Activated T-helper 1 cell treated with anti-CD3 and anti-CD28 coated beads, Interleukin-2, amount 50 U/mL, for 16 hours (primary cell): ENCODE measurements at places on chromosomes 16 and 17.

DNA sequence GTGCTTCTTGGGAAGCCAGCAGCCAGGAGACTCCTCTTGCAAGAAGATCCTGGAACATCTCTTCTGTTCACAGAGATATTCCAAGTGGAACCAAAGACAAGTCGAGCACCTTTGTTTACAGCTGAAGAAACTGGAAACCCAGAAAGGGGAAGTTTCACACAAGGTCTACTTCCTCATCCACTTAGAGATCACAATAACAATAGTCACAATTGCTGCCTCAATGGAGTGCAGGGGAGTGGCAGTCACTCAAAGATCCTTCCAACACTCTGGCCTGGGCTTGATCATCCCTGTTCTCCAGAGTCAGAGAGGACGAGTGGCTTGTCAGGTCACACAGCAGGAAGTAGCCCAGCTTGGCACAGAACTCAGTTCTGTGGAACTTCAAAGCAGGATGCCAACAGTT, 46.9 kb upstream of the SIAH1 start:
- no peak for DNase-seq

- no peak for DNase-seq
Observed at GRCh38 chr17:36894177-36894576, 43.1 kb upstream of the LHX1 start.

DNA sequence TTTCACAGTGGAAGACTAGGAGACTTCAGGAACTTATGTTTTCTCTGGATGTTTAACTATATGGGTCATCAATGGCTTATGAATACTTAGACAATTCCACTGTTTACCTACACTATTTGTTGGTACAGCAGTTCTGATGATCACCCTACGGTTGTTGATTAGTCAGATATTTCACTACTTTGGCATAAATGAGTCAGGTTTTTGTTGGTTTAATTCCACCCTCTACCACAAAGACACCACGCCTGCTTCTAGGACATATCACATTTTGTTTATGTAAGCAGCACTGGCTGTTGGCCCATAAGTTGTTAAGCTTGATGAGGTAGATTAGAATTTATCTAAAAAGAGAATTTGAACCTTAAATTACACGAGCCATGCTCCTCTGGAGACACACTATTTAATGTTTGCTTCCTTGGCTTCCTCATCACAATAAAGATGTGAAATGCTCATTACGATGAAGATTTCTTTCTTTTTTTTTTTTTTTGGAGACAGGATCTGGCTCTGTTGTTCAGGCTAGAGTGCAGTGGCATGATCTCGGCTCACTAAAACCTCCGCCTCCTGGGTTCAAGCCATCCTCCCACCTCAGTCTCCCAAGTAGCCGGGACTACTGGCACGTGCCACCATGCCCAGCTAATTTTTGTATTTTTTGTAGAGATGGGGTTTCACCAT, 4.3 kb downstream of the GDE1 start:
- DNase-seq, result no peak

DNA sequence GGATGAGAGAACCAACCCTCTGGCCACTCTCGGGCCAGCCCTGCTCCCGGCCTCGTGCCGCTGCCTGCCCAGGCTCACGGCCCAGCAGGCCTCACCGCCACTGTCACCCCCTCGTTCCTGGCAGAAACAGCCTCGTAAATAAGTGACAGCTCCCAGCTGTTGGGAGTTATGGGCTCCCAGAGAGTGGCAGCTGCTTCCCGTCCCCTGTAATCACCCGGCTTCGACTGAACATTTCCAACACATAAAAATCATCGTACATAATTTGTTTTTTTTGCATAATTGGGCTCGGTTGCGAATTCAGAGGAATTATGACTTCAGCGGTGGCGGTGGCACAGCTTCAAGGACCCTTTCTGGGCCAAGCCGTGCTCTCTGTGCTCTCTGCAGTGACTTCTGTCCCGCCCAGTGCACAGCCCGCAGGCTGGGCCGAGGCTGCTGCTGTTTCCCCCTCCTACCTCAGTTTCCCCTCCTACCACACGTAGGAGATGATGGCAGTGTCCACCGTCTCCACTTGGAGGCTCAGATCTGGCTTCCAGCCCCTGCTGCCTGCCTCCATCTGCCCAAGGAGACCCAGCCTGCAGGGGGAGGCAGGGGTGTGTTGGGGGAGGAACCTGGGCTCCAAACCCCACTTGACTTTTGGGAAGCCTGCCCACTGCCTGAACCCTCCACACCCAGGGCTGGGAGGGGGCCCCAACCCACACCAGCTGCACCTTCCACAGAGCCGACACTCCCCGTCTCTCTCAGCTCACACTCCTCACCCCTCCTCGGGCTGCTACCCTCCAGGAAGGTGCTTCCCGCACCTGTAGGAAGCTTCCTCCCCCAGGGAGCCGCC, 84.9 kb downstream of the RTN4RL1 start:
- DNase-seq, result no peak

GRCh38 chr17:56737421-56738161, 96.1 kb downstream of the C17orf67 start:
- no peak for DNase-seq

DNA sequence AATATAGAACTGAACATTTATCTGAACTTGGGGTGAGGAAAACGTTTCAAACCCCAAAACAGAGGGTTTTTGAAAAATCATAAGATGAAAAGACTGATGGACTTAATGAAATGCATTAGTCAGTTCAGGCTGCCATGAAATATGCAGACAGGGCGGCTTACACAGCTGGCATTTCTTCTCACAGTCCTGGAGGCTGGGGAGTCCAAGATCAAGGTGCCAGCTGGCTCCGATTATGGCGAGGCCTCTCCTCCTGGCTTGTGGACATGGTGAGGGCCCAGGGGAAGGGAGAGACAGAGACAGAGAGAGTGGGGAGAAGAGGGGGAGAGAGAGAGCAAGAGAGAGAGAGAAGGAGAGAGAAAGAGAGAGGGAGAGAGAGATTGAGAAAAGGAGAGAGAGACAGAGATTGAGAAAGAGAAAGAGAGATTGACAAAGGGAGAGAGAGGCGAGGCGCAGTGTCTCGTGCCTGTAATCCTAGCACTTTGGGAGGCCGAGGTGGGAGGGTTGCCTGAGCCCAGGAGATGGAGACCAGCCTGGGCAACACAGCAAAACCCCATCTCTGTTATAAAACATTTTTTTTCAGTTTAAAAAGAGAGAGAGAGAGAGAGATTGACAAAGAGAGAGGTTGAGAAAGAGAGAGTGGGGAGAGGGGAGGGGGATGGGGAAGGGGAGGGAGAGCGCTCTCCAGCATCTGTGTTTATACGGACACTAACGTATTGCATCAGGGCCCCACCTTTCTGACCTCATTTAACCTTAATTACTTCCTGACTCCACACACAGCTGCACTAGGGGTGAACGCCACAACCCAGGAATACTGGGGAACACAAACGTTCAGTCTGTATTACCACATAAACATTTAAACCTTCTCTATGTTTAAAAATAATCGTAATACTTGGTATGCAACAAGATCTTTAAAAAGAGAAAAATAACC, 24.6 kb upstream of the RPH3AL start:
- DNase-seq, result no peak

DNA sequence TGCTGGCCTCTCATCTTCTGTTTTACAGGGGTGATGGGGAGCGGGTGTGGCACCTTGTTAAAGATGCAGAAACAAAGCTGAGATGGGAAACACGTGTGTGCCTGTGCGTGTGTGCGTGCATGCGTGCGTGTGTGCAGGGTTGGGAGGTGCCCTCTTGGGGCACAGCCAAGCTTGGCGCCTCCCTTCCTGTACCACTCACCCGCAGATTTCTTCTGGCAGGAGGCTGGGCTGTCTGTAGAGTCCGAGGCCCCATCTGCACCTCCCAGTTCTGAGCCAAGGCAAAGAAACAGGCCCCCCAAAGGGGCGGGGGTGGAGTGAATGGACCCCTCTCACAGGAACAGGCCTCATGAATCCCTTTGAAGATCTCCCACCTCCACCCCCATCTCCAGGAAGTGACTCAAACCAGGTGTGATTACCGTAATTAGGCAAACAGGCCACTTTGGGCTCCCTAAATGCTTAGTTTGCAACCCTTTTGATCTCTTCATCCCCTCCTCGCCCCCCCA, 20.9 kb downstream of the TNS4 start:
- DNase-seq, result peak; percentile 58

GRCh38 chr16:89026121-89026612, 49.2 kb upstream of the CBFA2T3 start:
- DNase-seq, result peak; percentile 27

GRCh38 chr17:55238931-55239297, 25.8 kb upstream of the HLF start:
- DNase-seq, result no peak

- no peak for DNase-seq
Observed at GRCh38 chr17:1244606-1245012, 25.6 kb upstream of the BHLHA9 start.

- DNase-seq, result no peak
Observed at GRCh38 chr16:54488729-54489128, 202.1 kb upstream of the IRX3 start.

DNA sequence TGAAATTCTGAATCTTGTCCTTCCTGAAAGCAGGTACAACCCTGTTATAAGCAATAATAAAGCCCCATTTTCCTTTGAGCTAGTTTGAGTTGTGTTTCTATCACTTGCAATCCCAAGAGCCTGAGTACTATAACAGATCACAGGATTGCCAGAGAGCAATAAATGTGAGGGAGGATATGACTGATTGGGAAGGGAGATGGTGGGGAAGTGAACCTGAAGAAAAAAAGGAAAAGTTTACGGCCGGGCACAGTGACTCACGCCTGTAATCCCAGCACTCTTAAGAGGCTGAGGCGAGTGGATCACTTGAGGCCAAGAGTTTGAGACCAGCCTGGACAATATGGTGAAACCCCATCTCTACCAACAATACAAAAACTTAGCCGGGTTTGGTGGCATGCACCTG, 80.4 kb downstream of the COX10 start:
- DNase-seq, result no peak

GRCh38 chr17:39938140-39938869, 10.8 kb downstream of the LRRC3C start:
- DNase-seq, result no peak

DNA sequence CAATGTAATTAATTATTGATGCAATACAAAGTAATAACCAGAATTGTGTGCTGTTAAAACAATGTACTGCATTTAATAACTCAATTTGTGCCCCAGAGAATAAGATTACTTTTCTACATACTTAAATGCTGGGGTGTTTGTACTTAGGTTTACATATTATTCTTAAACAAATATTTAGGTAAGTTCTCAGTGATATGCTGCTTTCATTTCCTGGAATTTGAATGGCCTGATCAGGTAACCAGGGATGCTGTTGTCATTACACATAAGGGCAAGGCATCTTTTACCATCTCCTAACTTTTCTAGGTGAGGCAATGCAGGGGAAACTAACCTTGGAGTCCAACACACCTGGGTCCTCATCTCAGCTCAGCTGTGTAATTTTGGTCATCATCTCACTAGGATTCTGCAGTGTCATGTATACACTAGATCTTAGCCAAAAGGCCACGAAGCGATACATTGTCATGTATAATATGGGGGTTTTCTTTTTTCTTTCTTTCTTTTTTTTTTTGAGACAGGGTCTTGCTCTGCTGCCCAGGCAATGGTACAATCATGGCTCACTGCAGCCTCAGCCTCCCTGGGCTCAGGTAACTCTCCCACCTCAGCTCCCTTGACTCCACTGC, 45.2 kb downstream of the MYO1D start:
- no peak for DNase-seq

GRCh38 chr17:64694207-64694606, 32.1 kb upstream of the SMURF2 start:
- DNase-seq, result no peak

GRCh38 chr17:13102477-13102876, 84.7 kb upstream of the ELAC2 start:
- DNase-seq, result no peak

GRCh38 chr17:37405955-37406634, 541 bp downstream of the ACACA start:
- DNase-seq, result no peak

GRCh38 chr16:53915452-53916160, 211.7 kb downstream of the FTO start:
- DNase-seq, result no peak

DNA sequence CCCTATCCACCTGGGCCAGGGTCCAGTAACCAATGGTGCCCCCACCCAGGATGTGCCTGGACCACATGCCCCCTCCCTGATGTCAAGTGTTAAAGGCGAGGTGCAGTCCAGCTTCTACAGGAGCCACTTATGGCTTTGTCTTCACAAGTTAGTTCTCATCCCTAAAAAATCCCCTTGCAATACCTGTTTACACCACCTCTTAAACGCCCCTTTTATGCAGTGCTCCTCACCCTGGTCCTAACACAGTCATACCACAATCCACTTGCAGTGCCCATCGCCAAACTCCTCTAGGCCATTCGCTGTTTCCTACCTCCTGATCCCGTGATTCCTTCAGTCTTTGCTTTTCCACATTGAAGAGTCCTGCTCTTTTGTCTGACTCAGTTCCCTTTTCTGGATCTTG, 7.1 kb downstream of the GLYR1 start:
- no peak for DNase-seq

DNA sequence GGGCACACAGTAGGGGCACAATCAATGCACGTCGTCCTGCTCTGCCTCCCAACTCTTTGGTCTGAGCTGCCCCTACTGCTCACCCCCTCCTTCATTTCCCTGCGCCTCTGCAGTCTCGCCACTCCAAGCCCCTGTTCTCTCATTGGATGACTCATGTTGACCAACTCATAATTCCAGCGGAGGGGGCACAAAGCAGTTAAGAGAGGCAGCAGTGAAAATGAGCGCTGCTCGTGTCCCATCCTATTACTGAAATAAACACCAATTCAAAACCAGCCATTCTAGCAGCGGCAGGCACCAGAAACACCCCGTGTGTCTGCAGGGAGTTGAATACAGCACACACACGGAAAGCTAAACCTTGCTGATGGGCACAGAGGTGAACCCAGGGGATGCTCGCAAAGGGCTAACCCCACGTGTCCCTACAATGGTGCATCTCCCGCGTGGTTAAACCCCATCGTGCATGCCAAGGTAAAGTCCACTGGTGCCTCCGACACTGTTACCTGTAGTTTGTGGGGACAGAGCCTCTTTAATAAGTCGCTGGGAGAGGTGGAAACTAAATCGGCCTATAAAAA, 310.4 kb downstream of the XYLT1 start:
- no peak for DNase-seq

DNA sequence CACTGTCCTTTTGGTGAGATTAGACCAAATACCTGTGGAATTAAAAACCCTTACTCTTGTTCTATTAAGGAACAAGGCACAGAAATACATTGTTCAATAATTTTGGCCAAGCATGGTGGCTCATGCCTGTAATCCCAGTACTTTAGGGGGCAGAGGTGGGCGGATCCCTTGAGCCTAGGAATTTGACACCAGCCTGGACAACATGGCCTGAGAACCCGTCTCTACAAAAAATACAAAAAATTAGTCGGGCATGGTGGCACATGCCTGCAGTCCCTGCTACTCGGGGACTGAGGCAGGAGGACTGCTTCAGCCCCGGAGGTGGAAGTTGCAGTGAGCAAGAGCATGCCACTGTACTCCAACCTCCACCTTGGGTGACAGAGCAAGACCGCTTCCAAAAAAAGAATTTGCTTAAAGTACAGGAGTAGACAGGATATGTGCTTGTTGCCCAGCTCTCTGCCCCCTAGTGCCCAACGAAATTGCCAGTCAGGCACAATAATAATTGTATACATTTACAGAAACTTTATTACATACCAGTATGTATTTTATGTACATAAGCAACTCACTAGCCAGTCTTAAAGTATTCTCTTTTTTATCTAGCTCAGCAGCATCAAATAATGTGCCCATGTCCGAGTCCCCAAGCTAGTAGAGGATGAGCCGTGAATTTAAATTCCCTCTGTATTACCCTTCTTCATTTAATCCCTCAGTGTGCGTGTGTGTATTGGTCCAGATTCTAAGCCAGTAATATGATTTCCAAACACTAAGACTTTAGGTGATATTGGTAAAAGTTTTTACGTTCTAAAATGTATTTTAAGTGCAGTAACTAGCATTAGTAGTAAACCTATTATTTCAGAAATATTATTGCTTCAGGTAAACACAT, 1.4 kb downstream of the THUMPD1 start:
- no peak for DNase-seq
